Left lung (tissue), 14 donors: ENCODE measurements at places on chromosomes 6 and 20.
A peak's percentile ranks its signal among the peaks of the same experiment; 100 is the strongest.

- no peak for DNase-seq
Observed at GRCh38 chr6:52046456-52046855, 41.0 kb downstream of the PKHD1 start.

GRCh38 chr6:123570813-123571684 is 65.7 kb downstream of the TRDN start:
- no peak for DNase-seq

GRCh38 chr20:57988828-57989227 is 239.6 kb downstream of the ANKRD60 start:
- DNase-seq, result no peak

- DNase-seq, result no peak
Observed at GRCh38 chr6:32189069-32189741, 797 bp downstream of the PBX2 start.

DNA sequence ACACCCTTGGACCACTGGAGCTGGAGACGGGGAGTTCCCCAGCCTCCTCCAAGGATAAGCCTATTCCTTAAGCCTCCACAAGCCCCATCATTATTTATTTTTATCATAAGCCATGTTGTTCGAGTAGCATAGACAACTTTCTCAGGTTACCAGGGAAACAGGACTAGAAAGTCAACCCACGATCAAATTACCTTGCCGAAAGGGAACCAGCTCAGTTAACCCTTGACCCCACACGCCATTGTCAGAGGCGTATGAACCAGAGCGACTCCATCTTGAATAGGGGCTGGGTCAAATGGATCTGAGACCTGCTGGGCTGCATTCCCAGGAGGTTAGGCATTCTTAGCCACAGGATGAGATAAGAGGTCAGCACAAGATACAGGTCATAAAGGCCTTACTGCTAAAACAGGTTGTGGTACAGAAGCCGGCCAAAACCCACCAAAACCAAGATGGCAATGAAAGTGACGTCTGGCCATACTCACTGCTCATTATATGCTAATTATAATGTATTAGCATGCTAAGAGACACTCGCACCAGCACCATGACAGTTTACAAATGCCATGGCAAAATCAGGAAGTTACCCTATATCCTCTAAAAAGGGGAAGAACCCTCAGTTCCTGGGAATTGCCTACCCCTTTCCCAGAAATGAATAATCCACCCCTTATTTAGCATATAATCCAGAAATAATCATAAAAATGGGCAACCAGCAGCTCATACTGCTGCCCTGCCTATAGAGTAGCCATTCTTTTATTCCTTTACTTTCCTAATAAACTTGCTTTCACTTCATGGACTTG is 22.4 kb downstream of the SYNJ2 start:
- DNase-seq, result no peak

- no peak for DNase-seq
Observed at GRCh38 chr6:160678744-160679401, 14.8 kb upstream of the LPA start.

- no peak for DNase-seq
Observed at GRCh38 chr6:56856036-56856580, 98.8 kb upstream of the BEND6 start.

DNA sequence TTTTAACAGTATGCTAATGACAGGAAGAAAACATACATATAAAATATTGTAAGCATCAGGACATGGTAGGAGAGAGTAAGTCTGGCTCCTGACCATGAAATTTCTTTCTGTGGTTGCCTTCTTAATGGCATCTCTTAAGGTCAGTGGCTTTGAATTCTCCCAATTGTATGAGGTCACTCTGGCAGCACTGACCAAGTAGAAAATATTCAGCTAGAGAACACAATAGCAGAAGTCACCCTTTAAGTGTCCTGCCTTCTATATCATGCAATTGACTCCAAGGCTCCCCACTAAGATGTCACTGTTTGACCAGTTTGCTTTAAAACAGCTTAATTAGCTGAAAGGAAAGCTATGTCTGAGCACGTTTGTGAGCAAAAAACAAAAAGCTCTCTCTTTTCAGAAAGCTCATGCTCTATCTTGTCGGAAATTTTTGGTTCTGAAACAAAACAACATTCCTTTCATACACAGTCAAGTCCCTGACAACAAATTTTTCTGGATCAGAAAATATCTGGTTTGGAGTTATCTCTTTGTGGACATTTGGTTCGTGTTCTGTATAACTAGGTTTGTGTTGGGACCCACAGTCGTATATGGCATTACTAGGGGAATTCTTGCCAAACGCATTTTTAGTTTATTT is 120.9 kb upstream of the IFNGR1 start:
- DNase-seq, result no peak

DNA sequence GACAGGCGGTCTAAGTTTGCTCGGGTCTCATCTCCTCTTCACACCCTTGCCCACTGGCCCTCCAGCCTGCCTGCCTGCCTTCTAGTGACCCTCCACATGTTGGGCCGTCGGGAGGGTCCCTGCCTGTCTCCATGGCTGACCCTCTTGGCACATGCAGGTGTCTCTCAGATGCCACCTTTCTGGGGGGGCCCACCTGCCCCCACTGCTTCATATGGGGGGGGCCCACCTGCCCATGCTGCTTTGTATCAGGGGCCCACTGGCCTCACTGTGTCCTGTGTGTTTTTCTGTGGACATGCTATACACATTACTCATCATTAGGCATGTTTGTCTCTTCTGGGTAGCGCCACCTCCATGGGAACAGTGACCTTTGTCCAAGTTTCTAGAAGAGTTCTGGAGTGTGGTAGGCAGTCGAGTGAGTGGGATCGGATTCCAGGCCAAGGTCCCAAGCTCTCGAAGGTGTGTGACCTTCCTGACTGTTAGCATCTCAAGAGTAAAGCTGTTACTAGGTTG is 40.4 kb upstream of the KIF25 start:
- DNase-seq, result no peak

GRCh38 chr6:34462010-34462409 is 3.9 kb upstream of the PACSIN1 start:
- no peak for DNase-seq

DNA sequence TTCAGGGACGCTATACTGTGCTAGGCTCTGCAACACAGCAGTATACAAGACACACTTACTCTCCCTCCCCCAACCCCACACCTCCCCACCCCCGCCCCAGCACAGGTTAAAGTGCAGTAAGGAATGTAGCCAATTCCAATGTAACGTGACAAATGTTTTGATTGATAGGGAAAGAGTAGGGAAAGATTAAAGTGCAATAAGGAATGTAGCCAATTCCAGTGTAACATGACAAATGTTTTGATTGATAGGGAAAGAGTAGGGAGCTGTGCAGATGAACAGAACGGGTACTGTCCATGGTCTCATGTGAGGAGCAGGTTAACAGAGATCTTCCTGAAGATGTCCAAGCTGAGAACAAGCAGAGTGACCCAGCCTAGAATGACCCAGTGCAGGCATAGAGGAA is 69.1 kb downstream of the TMEM244 start:
- no peak for DNase-seq

DNA sequence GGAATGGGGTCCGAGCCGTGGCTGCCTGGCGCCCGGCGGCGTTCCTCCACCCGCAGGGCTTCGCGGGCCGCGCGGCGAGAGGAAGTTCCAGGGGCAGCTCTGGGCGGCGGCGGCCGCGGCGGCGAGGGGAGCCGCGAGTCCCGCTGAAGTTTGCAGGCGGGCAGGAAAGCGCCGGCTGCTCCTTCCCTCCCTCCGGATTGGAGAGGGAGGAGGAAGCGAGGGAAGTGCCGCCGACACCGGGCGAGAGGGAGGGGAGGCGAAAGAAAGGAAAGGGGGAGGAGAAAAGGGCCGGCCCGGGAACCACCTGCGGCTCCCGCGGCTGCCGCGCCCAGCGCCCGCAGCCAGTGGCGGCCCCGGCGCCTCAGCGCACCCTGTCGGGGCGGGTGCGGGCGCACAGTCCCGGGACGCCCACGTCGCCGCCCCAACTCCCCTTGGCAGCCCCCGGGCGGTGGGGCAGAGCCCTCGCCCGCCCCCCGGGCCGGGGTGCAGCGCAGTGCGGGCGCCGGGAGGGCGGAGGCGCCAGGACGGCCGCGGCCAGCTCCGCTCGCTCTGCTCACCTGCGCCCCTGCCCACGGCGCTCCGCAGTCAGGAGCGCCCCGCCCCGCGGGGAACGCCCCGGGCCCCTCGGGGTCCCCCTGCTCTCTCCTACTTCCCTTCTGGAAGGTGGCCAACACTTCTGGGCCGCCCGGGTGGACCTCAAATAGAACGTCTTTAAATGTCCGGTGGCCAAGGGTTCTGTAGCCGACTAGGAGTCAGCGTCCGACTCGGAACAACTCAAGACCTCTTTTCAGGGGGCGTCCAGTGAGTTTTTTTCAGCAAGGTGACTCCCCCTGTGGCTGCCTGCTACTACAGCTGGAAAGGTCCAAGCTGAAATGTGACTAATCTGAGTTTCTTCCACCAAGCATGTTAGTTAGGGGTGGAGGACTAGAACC is 80.3 kb upstream of the CCDC28A start:
- peak; percentile 51 for DNase-seq

DNA sequence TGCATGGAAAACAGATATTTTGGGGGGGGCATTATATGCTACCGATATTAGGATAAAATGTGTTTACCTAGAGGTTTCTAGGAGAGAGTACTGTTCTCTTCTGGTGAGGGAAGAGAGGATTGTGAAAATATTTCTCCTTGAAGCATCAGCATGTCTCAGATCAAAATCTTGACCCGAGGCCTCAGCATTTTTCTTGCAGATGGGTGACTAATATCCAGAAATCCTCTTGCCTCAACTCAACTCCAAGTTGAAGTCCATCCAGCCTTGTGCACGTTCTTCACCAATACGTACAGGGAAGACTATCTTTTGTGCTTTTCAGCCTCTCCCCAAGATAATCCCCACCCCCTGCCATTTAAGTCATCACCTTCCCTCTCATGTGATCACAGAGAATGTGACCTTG is 59.5 kb downstream of the PRND start:
- DNase-seq, result no peak

DNA sequence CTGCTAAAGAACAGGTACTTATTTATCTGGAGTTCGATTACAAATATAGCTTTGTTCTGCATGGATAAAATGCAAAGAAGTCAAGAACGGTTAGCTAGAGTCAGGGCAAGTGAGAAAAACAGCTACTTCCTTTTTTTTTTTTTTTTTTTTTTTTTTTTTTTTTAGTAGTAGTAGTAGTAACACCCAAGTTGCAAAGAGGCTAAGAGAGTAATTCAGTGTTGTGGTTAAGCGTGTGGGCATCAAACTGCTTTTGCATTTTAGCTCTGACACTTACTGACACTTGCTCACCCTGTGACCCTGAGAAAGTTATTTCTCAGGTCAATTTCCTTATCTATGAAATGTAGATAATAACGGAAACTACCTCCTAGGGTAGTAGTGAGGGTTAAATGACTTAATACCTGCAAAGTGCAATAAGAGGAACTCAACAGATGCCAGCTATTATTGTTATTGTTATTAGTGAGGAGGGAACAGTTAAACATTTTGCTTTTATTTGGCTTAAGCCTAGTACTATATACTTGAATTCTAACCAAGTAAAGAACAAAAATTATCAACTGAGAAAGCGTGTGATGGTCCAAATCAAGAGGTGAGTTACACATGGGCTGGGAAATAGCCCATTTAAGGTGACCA is 86.7 kb upstream of the BACH2 start:
- DNase-seq, result no peak

DNA sequence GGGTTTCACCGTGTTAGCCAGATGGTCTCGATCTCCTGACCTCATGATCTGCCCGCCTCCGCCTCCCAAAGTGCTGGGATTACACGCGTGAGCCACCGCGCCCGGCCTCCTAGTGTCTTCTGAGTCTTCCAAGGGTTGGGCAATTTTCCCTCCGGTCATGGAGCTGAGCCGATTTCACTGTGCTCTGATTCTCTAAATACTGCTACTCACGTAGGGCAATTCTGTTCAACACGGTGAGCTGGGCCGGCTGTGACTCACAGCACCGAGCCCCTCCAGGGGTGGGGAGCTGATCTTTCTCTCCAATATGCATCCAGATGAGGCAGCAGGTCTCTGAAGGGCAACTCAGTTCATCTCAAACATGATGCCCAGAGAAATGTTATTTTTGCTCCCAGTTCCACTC is 71.6 kb upstream of the CD93 start:
- DNase-seq, result no peak

DNA sequence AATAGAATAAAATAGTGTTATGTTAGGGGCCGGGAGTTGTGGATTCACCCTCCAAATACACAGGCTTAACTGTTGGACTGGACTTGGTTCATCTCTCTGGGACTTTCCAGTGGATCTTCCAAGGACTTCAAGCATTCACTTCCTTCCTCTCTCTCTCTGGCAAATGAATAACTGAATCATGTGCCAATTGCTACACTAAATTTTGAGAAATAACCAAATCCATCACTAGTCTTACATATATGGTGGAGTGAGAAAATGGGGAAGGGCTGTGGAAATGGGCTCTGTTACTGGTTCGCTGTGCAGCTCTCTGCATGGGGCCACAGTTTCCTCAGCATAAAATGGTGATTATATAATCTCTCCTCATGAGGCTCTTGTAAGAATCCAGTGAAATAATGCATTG is 6.8 kb upstream of the KIAA1755 start:
- DNase-seq, result no peak
